ENCODE measurements at places on chromosomes 2 and 18.
A peak's percentile ranks its signal among the peaks of the same experiment; 100 is the strongest.

GRCh38 chr2:62966991-62967390 lies 83.6 kb upstream of the OTX1 start:
- no peak for DNase-seq

DNA sequence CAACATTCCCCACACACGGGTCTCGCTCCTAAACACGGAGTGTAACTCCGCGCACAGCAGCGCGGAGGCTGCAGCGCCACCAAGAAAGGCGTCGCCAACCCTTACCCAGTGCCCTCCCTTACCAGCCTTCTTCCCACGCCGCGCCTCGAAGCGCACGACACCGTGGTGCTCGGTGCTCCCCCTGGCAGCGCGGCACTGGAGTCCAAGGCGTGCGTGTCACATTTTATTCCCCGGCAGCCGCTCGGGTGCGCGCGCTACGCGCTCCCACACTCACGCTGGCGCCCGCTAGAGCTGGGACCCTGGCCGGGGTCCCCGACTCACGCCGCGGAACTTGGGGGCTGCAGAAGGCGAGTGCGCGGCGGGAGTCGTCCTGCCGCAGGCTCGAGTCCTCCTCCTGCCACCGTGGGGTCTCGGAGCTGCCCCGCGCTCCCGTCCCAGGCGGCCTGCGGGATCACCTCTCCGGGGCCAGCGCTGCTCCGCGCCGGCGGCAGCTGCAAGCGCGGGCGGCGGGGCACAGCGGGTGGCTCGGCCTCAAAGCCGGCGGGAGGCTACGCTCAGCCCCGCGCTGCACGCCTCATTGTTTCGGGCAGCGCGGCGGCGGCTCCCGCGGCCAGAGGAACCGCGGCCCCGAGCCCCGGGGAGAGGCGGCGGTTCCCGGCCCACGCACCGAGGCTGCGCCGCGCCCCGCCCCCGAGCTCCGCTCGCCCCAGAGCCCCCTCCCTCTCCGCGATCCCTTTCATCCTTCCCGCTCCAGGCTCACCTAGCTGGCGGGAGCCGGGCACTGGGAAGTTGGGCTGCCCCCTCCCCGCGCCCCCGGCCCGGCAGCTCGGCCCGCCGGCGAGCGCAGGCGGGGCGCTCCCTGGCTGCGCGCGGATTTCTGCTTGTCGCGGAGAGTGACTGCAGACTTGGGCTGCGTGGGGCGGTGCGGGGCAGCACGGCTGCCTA lies at the start of gene ST6GAL2:
ST6GAL2 (minus strand) TSS at position 197 of the 945 bp plus-strand sequence. CDS start 42,190 bp downstream, outside the sequence.
- DNase-seq: peak; percentile 58

DNA sequence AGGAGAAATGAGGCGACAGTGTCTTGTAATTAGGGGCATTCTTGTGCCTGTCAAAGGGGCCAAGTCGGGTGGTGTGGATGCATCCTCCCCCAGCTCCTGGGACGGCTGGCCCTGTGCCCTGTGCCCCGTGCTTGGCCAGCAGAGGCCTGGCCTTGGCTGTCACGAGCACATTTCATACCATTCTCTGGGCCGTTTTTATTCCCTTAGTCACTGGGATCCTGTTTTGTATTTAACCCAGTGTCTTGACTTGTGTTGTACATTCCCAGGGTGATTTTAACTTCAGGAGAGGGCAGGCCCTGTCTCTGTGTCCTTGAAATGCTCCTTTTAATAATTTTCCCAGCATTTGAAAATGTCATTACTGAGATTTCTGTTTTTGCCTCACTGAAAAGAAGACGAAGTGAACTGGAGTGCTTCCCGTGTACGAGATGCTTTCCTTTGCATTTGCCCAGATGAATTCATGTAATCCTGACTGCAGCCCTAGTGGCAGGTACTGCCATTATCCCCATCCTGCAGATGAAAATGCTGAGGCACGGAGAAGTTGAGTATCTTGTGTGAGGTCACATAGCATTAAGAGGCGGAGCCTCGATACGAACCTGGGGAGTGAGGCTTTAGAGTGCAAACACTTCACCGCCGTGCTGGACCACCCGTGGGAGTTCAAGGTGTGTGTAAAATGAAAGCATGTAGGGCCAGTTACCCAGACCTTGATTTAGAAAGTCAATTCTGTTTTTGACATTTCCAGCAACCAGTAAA lies 57.0 kb downstream of the SH3RF3 start:
- DNase-seq: no peak

- DNase-seq: no peak
Measured at GRCh38 chr2:165787334-165787733, 6.7 kb downstream of the GALNT3 start.

DNA sequence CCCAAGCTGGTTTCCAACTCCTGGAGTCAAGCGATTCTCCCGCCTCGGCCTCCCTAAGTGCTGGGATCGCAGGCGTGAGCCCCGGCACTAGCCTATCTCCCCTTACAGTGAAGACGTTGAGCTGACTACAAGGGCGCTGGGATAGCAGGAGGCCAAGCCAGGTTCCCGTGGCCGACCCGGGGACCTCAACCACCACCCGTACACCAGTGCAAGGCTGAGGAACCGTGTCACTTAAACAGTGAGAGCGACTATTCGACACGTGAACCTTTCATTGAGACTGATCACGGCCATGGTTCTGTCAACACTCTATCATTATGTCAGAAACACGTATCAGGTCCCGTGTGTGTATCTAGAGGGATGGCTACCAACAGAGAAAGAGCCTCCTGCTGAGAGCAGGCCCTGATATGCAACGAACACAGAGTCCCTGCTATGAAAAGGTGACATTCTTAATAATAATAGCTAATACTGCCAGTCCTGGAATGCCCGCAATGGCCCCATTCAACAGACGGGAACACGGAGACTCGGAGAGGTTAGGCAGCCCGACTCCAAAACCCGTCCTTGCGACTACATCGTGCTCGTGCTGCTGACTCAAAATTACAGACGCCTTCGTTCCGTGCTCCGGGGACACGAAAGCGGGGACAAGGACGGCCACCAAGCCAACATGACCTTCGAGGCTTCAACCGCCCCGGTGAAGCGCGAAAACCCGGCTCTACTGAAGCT lies 833 bp downstream of the AFG3L2 start:
- no peak for DNase-seq

DNA sequence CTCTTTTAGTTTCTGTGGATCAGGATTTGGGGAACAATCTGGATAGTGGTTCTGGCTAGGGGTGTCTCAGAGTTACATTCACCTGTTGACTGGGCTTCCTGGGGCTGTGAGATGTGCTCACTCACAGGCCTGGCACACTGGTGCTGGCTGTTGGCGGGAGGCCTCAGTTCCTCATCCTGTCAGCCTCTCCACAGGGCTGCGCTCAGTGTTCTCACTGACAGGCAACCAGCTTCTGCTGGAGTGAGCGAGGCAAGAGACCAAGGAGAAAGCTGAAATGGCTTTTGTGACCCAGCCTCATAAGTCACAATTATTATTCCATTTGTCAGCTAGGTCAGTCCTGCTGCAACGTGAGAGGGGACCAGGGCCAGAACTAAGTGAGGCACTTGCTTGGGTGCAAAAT lies 180.6 kb upstream of the GLI2 start:
- no peak for DNase-seq

DNA sequence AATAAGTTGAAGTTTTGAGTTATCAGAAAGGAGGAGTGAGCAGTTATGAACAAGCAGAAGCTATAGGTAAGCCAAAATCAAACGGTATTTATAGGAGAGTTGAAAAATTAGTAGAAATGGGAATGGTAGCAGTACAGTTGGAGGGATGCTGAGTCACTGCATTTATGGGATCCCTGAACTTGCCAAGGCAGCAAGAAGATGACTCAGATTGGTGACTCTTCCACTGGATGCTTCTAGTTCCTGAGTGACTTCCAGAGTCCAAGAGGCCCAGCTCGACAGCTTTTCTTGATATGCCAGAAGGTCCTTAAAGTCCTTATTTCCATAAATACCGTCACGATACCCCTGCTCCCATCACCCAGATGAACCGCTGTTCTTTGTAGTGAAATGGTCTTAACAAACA lies 31.1 kb upstream of the ACTR3 start:
- no peak for DNase-seq

GRCh38 chr2:210527286-210527685 lies 29.1 kb upstream of the CPS1 start:
- no peak for DNase-seq

GRCh38 chr2:8997108-8997507 lies 6.4 kb downstream of the MBOAT2 start:
- DNase-seq: no peak

DNA sequence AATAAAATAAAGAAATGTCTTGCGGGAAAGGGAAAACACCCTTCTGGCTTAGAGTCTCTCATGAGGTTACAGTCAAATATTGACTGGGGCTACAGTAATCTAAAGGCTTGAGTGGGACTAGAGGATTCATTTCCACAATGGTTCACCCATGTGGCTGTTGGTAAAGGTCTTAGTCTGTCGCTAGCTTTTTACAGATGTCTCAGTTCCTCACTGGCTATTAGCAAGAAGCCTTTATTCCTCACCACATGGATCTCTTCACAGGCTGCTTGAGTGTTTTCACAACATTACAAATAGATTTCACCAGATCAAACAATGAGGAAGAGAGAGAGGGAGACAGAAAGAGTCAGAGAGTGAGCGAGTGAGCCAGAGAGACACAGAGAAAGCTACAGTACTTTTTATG lies 8.3 kb upstream of the ZC3H15 start:
- DNase-seq: no peak

- DNase-seq: no peak
Measured at GRCh38 chr2:86769838-86770237, 20.9 kb downstream of the CD8A start.

- no peak for DNase-seq
Measured at GRCh38 chr2:160932960-160933359, 227.3 kb upstream of the TANK start.

DNA sequence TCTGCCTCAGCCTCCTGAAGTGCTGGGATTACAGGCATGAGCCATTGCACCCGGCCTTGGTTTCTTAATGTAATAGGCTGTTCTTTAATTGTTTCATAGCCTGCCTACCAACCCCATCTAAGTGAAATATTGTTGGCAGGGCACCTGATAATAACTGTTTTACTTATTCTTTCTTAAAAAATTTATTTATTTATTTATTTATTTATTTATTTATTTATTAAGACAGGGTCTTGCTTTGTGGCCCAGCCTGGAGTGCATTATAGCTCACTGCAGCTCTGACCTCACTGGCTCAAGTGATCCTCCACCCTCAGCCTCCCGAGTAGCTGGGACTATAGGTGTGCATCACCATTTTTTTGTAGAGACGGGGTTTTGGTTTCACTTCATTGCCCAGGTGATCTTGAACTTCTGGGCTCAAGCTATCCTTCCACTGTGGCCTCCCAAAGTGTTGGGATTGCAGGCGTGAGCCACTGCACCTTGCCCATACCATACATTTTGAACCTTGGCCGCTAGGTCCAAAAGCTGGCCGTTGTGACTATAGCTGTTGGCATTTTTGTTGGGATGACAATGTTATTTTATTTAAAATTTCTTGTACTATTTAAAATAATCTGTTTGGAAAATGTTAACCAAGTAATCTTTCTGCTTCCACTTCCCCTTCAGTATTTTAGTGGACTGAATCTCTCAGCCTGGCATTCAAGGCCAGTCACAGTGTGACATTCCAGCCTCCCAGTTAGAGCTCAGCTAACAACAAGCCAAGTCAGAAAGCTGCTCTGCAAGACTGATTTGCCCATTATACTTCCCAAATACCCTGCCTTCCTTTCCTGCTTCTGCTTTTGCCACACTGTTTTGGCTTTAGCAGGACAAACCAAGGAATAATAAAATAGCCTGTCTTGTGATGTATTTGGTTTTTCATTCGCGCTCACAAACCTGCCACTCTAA lies 52.4 kb downstream of the BABAM2 start:
- DNase-seq: no peak

DNA sequence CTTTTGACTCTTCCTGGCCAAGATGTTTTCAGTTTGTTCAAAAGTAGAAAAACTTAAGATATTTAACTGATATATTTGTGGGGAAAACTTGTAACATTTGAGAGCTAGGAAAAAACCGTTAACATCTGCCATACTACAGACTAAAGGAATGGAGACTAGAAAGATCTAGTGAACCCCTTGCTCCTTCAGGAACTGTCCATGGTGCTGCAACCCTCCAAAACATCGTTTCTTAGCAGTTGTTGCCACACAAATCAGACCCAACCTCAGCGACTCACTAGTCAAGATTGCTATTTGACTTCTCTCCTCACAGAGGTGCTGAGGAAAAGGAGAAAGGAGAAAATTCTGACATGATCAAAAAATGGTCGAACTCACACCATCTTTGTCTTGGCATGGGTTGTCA lies 393.8 kb upstream of the LYPD1 start:
- peak; percentile 75 for DNase-seq

DNA sequence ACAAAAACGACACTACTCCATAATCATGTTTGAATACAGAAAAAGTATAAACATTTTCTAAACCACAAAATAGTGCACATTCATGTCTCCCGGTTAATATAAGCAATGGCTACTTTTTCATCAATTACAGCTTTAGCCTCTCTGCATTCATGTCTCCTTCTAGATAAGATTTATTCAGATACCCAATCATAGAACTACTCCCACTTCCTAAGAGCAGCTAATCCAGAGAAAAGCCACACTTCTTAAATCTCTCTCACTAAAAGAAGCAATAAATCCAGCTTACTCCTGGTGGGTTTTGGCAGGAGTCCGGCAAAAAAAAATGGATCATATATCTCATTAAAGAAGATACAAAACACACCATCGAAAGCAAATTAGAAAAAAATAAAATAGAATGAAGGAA lies 20.1 kb downstream of the DSEL start:
- DNase-seq: no peak

DNA sequence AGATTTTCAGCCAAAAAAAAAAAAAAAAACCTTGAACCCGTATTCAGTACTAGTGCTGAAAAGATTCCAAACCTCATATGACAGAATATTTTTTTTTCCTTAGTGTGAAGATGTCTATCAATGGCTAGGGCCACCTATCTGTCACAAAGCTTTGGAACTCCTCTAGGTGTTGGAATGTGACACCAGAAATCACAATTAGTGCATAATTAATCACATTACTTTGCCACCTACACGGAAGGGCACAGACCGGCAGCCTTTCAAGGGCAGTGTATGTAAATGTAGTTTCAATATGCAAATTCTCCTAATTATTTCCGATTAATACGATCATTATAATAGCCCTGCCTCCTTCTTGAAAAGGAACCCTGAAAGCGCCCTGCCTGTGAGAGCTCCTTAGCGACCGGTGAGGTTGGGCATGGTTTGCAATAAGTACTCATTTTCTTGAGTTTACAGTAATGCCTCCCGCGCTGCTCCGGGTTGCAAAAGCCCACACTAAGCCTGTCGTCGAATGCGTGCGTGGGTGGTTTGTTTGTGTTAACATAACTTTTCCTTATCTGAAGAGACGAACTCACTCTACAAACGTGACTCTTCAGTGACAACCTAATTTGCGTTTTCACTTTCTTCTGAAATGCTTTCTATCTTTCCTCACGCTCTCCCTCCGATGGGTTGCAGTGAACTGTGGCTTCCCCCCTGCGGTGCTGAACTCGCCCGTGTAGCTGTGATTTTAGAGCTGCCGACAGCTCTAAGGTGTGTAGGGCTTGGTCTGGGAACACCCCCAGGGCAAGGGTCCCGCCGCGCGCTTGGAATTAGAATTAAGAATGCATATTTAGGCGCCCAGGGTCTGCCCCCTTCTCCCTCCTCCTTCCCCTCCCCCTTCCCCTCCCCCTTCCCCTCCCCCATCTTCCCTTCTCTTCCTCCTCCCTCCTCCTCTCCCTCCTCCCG lies 765 bp upstream of the ID2 start:
- peak; percentile 59 for DNase-seq

GRCh38 chr2:99420031-99420430 lies 69.8 kb downstream of the REV1 start:
- no peak for DNase-seq
